ENCODE measurements at places on chromosomes 2 and 18. TPM values are rescaled to one million over a fixed set of nuclear protein-coding genes. Genes with fewer than 3 reads are reported as not detected.

MC5R gene
- total RNA-seq = not detected

FSHR gene
- not detected for total RNA-seq

DNA sequence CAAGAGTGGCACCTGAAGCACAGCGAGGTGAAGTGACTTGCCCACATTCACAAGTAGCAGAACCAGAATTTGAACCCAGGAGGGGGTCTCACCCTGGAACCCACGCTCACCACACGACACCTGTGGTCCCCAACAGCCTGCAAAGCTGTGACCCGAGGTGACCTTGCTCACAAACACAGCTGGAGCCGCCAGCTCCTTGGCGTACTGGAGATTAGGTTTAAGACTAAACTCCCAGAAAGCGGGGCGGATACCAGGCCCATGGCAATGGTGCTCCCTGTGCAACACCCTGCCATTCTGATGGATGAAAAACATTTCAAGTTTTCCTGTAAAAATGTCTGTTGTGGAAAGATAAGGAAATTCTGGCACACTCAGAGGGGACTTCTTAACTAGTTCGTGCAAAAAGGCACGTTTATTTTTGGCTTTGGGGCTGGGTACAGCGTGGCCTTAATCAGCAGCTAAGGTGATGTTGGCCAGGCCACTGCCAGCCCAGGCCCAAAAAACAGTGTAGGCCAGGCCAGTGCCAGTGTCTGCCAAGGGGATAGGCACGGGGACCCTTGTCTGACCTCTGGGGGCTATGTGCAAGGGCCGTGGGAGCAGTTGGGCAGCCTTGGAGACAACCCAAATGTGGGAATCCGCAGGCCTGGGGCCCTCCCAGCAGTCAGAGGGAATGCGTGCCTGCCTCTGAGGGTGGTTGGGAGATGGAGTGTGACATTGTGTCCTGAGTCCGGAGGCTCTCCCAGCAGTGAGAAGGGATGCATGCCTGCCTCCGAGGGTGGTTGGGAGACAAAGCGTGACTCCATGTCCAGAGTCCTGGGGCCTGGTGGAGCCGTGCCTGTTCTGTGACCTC, 185.0 kb upstream of the HS6ST1 start:
- DNase-seq = no peak

CHST10 gene
- total RNA-seq = 18.6 TPM

- no peak for DNase-seq
Observed at GRCh38 chr2:217468042-217468830, 534.6 kb downstream of the TNS1 start.

GRCh38 chr2:228374741-228375140, 193.3 kb upstream of the SPHKAP start:
- DNase-seq = no peak

EFEMP1 gene
- total RNA-seq = 283 TPM

DNA sequence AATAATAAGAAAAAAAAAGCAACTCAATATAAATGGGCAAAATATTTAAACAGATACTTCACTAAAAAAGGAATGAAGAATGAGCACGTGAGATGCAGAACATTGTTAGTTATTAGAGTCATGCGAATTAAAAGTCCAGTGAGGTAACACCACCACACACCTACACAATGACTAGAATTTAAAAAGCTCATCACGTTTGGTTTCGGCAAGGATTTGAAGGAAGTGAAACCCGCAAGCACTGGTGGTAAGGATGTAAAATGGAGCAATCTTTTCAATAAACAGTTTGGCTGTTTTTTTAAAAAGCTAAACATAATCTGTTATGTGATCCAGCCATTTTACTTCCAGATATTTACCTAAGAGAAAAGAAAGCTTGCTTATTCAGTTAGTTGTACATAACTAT, 1181.6 kb upstream of the CELF4 start:
- DNase-seq = no peak

- DNase-seq = no peak
Observed at GRCh38 chr2:124178719-124179118, 153.6 kb downstream of the CNTNAP5 start.

Measured in SJSA1 (cell line).